ENCODE measurements at places on chromosomes 1 and 21.

GRCh38 chr1:159913451-159914192 is 11.7 kb downstream of the TAGLN2 start:
- no peak for DNase-seq

DNA sequence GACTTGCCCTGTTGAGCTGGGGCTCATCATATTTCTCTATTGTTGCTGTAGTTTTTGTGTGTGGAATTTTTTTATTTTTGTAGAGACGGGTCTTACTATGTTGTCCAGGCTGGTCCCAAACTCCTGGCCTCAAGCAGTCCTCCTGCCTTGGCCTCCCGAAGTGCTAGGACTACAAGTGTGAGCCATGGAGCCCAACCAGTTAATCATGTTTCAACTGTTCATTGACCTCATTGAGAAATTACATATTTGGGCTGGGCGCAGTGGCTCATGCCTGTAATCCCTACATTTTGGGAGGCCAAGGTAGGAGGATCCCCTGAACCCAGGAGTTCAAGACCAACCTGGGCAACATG is 9.2 kb upstream of the PKNOX1 start:
- no peak for DNase-seq

- DNase-seq = no peak
Measured at GRCh38 chr1:187383366-187383765, 554.6 kb downstream of the PLA2G4A start.

GRCh38 chr1:33473900-33474299 is 1.5 kb downstream of the ZSCAN20 start:
- no peak for DNase-seq

DNA sequence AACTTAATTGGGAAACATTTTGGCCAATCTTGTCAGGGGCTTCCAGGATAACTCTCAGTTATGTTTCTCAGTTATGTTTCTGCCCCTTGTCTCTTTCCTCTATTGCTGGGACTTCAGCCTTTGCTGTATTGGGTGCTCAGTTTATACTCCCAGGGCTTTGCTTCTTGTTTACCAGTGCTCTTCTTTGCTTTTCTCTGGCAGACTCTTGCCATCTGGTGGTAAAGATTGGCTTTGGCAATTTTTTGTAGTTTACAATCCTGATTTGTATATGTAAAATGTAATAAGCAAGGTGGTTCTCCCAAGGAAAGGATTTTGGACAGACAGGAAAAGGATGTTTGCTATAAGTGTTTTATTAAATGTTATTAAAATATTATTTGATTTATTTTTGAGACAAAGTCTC is 37.9 kb downstream of the FABP3 start:
- DNase-seq = no peak

DNA sequence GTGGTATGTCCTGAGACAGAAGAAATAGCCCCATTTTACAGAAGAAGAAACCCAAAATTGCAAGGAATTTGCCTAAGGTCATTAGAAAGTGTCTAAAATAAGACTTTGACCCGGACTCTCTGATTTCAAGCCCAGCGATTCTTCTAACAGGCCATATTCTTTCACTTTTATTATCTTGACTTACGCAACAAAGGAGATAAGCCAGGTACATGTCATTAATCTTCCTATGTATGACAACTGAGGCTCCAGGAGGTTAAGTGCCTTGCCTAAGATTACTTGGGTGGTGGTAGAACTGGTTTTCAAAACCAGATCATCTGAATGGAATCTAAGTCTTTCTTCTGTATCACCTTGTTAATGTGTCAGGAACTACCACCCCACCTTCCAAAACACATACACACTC is 124.3 kb downstream of the PBX1 start:
- DNase-seq = no peak

DNA sequence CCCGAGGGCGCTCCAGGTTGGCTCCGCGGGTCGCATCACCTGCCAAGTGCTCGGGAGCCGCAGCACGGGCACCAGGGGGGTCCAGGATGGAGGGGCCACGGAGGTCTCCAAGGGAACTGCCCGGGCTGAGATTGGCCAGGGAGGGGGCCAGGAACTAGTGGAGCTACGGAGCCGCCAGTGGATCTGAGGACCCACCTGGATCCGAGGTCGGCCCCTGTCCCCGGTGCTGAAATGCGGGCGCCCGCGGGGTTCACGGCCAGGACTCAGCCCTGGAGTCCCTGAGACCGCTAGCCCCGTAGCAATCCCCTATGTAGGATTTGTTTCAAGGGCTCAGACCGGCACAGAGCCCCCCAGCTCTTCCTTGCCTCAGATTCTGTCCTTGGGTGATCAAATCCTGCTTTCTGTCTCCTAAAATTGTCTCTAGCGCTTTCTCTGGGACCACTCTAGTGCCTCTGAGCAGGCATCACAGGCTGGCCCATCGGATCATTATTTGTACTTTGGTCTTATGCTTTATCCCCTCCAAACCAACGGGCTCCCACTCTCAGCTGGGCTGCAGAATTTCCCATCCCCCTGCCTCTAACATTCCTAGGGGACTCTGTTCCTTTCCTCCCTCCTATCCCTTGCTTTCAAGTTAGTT is 27.3 kb downstream of the KIAA2013 start:
- no peak for DNase-seq

GRCh38 chr1:36594023-36594422 is 111.3 kb upstream of the CSF3R start:
- no peak for DNase-seq

DNA sequence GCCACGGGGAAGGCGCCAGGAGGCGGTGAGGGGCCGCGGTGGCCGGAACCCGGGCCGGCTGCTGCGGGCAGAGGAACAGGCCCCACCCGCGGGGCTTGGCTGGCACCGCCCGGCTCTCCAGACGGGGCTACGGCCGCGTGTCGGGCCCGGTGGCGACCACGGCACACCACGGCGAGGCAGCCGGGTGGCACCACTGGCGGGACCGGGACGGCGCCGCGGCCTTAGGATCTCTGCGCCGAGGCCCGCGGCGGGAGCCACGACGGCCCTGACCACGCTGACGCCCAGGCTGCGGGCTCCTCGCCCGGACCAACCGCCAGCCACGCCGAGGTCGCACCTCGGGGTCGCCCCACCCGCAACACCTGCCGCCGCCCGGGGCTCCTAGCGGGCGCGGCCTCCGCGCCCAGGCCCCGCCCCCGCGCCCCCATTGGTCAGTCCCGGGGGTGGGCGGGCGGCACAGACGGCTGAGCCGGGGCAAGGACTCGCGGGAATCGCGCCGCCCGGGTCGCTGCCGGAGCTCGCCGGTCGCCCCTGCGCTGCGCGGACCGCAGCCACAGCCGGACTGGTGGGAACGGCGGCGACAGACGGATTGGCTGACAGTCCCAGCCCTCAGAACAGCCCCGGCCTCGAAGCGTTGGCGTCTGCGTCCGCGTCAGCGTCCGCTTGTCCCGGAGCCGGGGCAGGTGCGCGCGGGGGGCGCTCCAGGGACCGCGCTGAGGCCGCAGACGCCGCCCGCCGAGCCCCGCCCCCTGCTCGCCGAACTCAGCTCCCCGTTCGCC is at the start of gene BMP8A:
Gene BMP8A, plus strand, starts transcription at position 491 of the 776 bp plus-strand sequence. CDS start 356 bp downstream, outside the sequence.
- peak; percentile 32 for DNase-seq

All from activated CD4-positive, alpha-beta T cell treated with anti-CD3 and anti-CD28 coated beads, Interleukin-2, amount 50 U/mL, for 24 hours (primary cell).